ENCODE measurements at places on chromosomes 7 and 10.

- DNase-seq = no peak
These were observed 63.9 kb downstream of the VOPP1 start for GRCh38 chr7:55508221-55509011.

DNA sequence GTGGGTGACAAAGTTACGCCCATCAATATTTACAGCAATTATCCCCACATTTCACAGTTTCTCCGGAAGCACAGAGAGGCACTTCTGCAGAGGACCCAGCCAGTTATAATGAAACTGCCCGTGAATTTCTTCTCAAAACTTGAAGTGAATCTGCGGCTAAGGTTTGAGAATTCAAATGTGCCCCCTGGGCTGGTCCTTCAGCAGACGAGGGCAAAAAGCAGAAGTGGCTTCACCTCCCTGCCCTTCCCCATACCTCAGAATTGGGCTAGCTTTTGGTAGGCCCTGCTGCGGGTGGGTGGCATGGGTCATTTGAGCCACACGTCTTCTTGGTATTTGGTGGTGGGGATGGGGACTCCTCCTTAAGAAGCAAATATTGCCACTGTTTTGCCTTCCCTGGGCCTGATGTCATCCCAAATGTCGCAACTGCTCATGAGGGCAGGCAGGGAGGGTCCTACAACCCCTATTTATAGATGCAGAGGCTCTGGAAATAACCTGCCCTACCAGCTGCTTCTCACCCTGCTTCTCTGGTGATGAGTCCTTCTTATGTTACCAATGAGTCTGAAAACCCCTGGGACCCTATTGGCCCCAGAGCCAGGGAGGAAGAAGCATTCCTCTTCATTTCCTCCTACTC is 16.6 kb upstream of the WDFY4 start:
- no peak for DNase-seq

DNA sequence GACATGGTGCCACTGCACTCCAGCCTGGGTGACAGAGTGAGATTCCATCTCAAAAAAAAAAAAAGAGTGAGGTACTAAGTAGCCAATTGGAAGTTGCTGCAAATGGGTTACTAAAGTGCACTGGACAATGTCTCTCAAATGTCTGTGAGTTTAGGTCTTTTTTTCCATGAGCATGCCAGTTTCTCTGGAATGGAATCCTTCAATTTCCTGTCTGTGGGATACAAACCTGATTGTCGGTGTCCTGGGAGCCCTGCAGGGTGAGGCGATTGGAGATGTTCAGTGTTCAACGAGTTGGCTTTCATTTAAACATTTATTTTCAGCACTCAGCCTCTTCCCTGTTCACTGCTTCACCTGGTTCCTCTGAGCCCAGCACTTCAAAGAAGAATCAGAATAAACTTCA is 5.3 kb upstream of the CALD1 start:
- no peak for DNase-seq

GRCh38 chr7:17623546-17624185 is 316.6 kb downstream of the SNX13 start:
- no peak for DNase-seq

GRCh38 chr10:7475046-7475911 is 64.4 kb upstream of the SFMBT2 start:
- DNase-seq = no peak

DNA sequence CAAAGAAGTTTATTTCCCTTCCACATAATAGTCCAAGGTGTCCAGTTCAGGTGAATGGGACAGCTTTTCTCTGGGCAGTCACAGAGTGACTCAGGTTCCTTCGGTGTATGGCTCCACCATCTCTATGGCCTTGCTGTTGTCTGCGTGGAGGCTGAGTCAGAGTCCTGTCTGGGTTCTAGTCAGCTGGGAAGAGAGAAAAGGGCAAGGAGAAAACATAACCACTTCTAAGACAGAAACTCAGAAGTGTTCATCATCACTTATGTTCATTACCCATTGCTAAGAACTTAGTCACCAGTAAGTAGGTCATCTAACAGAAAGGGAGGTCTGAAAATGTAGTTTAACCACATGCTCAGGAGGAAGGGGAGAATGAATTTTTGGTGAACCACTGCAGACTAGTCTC is 32.4 kb upstream of the CCDC7 start:
- peak; percentile 28 for DNase-seq

DNA sequence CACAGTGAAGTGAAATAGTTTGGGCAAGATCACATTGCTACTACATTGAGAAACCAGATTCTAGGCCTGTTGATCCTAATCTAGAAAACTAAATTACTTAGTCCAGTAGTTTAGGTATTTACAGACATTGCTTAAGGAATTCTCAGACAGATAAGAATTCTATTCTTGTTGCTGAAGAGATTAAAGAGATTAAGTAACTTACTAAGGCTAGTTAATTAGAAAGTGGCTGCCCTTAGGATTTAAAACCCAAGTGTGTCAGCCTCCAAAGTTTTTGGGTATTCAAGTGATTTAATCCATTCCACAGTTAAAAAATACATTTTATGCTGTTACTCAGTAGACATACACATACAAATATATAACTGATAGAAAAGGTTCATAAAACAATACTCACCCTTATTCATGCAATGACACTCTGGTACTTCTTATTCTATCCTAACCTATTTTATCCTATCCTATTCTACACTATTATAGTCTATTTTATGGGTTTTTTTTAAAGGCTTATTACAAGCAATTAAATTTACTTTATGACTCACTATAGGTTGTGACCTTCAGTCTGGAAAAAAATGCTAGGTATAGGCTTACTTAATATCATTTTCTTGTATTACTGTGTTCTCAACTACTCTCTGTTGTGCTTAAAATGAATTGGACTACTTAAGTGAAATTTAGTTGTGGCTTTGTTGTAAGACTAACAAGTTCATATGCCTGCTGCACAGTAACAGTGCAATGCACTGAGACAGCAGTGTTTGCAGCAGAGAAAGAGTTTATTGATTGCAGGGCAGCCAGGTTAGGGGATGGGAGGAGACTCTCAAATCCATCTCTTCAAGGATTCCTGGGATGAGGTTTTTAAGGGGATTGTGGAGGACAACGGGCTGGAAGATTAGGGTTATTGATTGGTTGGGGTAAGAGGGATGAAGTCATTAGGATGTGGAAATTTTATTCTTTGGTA is 10.7 kb downstream of the SPAM1 start:
- no peak for DNase-seq

- DNase-seq = peak; percentile 76
These were observed 45.0 kb downstream of the ALOX5 start for GRCh38 chr10:45418849-45419675.

GRCh38 chr10:77696584-77696983 is 59.0 kb upstream of the KCNMA1 start:
- DNase-seq = no peak

- DNase-seq = no peak
These were observed 34.5 kb downstream of the DNMBP start for GRCh38 chr10:99975106-99975829.

DNA sequence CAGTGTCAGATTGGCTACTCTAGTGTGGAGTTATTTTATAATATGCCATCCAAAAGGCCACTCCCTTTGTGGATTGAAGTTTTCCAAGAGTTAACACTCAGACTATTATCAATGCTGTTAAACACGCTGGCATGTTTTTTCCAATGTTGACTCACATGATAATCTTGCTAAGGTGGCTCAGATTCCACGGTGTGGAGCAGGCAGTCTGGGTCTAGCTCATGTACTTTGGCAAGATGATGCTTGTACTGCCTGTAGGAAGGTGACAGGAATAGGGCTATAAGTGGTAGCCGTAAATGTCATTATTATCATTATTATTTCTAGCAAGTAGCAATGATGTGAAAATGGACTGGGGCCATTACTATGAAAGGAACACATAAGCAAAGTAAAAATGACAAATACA is 79.4 kb upstream of the TBX20 start:
- DNase-seq = no peak

GRCh38 chr7:129919492-129919891 is 33.3 kb downstream of the UBE2H start:
- DNase-seq = no peak

- DNase-seq = no peak
These were observed 61.0 kb upstream of the NANOS1 start for GRCh38 chr10:118968482-118968881.

DNA sequence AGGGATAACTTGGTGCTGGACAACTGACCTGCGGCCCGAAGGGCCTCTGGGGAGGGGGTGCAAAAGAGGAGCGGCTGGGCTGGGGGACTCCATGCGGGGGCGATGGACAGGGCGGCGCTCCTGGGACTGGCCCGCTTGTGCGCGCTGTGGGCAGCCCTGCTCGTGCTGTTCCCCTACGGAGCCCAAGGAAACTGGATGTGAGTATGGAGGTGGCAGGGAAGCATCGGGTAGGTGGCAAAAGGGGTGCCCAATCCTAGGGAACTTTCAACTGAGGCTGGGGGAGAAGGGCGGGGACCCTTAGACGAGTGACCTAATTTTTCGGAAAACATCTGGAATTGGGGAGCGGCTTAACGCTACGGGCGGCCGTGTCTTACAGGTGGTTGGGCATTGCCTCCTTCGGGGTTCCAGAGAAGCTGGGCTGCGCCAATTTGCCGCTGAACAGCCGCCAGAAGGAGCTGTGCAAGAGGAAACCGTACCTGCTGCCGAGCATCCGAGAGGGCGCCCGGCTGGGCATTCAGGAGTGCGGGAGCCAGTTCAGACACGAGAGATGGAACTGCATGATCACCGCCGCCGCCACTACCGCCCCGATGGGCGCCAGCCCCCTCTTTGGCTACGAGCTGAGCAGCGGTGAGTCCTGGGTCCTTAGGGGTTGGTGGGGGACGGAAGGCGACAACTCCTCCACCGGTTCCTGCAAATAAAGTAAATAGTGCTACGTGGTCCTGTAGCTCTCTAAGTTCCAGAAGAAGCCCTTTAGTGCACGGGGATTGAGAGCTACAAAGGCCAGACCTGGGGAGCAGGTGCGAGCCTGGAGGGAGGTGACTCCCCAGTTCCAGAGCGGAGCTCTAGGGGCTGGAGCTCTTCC is 622 bp downstream of the WNT16 start:
- peak; percentile 37 for DNase-seq

DNA sequence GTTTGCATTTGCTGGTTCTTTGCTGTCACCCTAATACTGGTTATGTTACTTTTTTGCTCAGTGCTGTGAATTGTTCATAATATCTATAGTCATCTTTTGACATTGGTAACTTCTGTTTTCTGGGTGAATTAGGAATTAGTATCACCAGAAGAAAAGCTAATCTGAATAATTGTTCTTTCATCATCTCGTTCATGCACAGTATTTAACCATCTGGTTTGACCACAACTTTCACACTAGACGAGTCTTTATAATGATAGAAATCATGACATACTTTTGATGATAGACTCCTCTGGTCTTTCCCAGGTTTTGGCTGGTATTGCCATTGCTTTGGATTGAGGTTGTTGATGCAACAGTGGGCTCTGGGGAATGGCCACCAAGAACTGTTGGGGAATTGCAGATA is 25.1 kb downstream of the SGPL1 start:
- DNase-seq = no peak

- DNase-seq = no peak
These were observed 697 bp upstream of the SNX13 start for GRCh38 chr7:17940951-17941431.

- DNase-seq = peak; percentile 42
These were observed 4.9 kb upstream of the ZMIZ1 start for GRCh38 chr10:79063661-79064492.
